Fibroblast of upper back skin (primary cell): ENCODE measurements at places on chromosomes 2 and 18.

DNA sequence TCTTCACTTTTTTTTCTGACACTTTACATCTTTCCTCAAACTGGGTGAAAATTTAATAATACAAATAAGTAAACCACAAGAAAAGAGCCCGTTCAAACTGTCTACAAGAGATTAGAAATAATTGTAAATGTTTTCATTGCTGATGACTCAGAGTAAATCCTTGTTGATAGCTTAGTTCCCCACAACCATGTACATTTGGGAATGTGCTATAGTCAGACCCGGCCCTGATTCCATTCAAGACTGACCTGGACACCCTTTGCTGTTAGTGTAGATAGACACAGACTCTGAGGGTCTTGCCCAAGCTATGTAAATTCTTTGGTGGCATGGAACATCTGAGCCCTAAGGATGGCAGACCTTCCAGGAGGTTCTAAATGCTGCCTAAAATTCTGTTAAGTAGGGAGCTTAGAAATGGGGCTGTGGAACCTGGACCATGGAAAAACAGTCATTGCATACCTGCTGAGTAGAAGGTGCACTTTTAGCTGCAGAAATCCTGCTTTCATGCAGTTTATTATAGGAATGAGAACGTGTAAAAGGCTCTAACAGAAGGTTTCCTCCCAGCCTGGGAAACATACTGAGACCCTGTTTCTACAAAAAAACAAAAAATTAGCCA lies 3.7 kb downstream of the MALT1 start:
- peak; percentile 18 for DNase-seq

- no peak for DNase-seq
Measured at GRCh38 chr2:96493072-96493471, 12.1 kb downstream of the NEURL3 start.

DNA sequence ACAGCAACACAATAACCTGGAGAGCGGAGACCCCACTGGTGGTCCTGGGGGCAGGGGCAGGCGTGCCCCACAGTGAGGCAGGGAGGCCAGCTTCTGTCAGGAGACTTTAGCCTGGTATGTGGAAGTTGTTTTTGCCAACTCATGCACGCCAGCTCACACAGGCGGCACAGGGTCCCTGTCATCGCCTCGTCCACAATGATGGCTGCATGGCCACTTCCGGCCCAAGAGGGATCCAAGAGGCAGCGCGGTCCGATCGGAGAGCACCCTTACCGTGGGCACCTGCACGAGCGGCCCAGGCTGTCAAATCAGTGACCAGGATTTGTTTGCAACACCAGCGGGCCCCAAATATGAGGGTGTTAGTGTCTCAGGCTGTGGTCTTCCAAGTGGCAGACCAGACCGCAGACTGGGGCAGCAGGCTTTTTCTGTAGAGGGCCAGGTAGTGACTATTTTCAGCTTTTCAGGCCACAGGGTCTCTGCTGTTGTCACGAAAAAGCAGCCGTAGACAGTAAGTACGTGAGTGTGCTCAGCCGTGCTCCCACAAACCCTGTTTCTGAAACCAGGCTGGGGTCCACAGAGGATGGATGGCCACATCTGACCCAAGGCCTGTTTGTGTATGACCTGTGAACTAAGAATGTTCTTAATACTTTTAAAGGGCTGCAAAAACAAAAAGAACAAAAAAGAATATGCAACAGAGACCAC lies 21.2 kb downstream of the SNED1 start:
- DNase-seq, result no peak

GRCh38 chr2:20585710-20586594 lies 64.9 kb downstream of the HS1BP3 start:
- DNase-seq, result no peak

DNA sequence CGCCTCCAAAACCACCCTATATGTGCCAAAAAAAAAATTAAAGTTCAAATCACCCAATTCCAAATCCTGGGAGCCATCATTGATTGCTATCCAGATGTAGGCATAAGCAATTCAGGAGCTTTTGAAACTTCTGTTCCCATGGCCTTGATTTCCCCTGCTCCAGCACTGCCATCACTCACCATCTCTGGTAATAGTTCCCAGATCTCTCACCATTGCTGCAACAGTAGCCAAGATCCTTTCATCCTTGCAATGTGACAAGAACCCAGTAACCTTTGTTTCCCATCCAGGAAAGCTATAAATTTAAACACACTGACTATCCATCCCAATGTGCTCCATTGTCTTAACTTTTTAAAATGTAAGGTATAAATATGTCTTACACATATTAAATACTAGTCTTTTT lies 155.4 kb downstream of the PDE11A start:
- no peak for DNase-seq

DNA sequence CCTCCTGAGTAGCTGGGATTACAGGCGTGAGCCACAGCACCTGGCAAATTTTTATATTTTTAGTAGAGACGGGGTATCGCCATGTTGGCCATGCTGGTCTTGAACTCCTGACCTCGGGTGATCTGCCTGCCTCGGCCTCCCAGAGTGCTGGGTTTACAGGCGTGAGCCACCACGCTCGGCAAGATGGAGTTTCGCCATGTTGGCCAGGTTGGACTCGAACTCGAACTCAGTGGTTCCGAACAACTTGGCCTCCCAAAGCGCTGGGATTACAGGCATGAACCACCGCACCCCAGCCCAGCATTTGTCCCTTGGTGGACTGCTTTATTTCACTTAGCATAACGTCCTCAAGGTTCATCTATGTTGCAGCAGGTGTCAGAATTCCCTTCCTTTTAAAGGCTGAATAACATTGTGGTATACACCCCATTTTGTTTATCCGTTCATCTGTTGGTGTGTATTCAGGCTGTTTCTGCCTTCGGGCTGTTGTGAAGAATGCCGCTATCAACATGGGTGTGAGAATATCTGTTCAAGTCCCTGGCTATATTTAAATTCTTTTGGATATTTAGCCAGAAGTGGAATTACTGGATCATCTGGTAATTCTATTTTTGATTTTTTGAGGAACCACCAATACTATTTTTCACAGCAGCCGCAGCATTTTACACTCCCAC lies 1.2 kb upstream of the CENPA start:
- no peak for DNase-seq

- no peak for DNase-seq
Measured at GRCh38 chr2:239908308-239908707, 116.8 kb downstream of the NDUFA10 start.

GRCh38 chr2:63054841-63055225 lies 4.2 kb downstream of the OTX1 start:
- no peak for DNase-seq

GRCh38 chr2:26630669-26631360 lies 10.4 kb downstream of the CIB4 start:
- DNase-seq, result peak; percentile 56

DNA sequence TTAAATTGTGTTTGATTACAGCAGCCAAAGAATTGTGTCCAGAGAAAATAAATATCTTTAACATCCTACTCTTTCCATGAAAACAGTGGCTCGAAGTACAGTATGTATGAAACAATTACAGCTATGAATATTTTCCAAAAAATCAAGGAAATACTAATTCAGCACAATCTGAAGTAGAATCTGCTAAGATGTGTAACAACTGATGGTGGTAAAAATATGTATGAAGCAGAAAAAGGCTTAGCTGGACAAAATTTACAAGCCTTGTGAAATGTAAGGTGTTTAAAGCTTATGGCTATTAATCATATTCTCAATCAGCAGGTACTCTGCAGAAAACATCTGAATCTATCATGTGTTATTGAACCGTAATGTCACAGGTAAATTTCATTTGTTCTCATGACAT lies 16.6 kb downstream of the DYM start:
- DNase-seq, result no peak

- no peak for DNase-seq
Measured at GRCh38 chr2:113209646-113210171, 35.9 kb downstream of the PSD4 start.

GRCh38 chr2:213455316-213456008 lies 171.2 kb downstream of the SPAG16 start:
- no peak for DNase-seq

GRCh38 chr2:120224256-120224655 lies 1.1 kb upstream of the TMEM185B start:
- DNase-seq, result no peak

DNA sequence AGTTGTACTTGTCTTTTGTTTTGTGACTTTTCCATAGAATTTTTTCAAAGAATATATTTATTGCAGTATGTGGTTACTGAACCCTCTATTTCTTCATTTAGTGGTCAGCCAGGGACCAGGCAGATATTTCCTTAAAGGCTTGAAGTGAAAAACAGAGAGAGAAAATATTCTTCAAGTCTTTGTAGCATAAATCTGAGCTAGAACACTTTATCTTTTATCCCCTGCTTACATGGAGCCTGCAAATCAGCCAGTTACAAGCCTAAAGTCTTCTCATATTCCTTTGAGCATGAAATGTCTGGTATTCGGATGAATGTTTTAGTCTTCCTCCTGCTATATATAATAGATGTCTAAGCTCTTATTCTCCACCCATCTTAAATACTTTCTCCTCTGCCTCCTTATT lies 1557.5 kb upstream of the ACVR2A start:
- peak; percentile 16 for DNase-seq
